ENCODE measurements at places on chromosomes 12 and 14. TPM values are rescaled to one million over a fixed set of nuclear protein-coding genes. Genes with fewer than 3 reads are reported as not detected.

- peak overlapping the region; percentile 0 for H3K27ac ChIP-seq
- no peaks in the 10 kb centered on the region for H3K36me3 ChIP-seq
- H3K4me1 ChIP-seq = peaks cover 10% of the 10 kb centered on the region
- no peak overlapping the region for H3K4me3 ChIP-seq
These were observed 18.8 kb upstream of the P2RX4 start for GRCh38 chr12:121191151-121191550.

DNA sequence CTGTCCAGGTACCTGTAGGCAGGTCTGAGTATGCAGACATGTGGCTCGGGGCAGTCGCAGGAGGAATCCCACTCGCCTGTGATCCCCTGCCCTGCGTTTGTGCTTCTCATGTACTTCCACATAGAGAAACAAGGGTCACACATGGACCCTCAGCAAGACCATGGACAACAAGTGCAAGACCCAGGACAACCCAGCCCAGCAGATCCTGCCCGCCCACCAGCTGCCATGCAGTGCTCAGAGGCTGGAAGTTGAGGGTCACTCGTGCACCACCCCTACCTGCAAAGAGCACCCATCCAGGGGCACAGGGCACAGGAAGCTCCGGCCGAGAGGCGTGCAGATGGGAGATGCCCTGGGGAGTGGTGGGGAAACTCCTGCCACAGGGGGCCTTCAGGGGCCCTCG is 67.5 kb upstream of the C14orf180 start:
- no peaks in the 10 kb centered on the region for H3K36me3 ChIP-seq
- no peaks in the 10 kb centered on the region for H3K4me1 ChIP-seq
- H3K27me3 ChIP-seq = peaks cover 20% of the 10 kb centered on the region

DNA sequence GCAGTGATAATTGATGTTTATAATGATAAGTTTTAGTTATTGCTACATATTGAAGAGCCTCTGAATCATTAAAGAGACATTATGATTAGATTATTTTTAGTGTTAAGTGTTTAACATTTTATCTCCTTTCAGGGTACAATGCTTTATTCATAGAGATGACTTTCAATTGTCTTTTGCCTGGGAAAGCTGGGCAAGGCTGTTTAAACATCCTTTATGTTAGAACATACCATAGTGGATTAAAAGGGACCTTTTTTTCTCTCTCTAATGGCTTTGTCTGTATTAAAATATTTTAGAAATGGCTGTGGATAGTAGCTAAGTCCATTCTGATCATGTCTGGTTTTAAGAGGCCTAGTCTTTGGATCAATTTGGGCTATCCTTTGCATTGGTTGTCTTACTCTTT is 427.5 kb upstream of the MIS18BP1 start:
- H3K4me3 ChIP-seq = no peak overlapping the region
- no peak for DNase-seq
- H3K36me3 ChIP-seq = no peaks in the 10 kb centered on the region

DNA sequence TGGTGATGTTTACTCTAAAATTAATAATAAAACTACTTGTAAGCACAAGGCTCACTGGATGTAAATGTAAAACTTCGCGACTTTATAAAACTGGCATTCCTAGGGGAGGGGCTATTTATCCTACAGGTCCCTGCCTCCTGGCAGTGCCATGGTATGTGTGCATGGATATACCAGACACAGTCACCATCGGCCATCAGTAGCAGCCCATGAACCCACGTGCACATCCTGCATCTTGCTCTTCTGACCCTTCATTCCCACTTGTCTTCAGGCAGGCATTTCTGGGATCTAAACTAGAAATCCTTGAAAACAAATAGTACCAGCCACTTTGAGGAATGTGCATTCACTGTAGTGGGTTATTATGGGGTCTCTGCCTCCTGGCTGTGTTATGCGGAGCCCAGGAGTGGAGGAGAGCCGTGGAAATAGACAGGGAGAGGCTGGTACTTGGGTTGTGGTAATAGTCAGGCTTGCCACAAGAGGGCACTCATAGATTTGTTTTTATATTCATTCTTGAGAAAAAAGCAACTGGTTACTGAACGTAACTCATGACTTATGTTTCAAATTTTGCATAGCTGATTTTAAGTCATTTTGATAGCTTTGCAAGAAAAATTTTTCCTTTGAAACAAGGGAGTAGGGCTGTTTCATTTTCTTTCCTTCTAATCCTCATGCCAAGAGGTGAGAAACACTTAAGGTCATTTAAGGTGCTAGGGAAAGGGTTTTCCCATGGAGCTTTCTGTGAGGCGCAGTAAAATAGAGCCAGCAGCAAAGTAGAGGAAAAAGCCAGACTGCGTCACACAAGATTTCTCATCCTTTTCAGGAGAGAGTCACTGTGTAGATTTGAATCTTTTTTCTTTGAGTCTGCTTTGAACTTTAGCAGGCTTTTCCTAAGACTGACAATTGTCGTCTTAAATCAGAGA is 17.4 kb upstream of the GALNT16 start:
- H3K27ac ChIP-seq = no peak overlapping the region
- no peak overlapping the region for H3K4me3 ChIP-seq
- H3K36me3 ChIP-seq = peaks cover 43% of the 10 kb centered on the region
- peaks cover 8% of the 10 kb centered on the region for H3K4me1 ChIP-seq

DNA sequence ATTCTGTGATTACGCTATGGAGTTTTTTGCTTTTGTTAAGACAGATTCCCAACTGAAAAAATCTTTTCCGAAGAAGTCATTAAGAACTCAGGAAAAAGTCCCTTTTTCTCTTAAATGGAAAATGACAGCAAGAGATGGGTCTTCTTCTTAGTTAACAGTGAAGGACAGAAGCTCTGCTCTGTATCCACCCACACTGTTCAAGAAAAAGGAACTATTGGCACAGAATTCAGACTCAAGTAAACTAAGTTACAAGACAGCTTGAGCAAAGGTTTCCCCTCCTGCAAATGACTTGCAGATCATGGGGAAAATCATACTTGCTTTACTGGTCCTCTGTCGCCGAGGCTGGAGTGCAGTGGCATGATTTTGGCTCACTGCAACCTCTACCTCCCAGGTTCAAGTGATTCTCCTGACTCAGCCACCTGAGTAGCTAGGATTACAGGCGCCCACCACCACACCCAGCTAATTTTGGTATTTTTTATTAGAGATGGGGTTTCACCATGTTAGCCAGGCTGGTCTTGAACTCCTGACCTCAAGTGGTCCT is 137.1 kb upstream of the AEBP2 start:
- H3K36me3 ChIP-seq = peaks cover 4% of the 10 kb centered on the region
- H3K4me1 ChIP-seq = peaks cover 9% of the 10 kb centered on the region
- H3K4me3 ChIP-seq = no peak overlapping the region
- no peak for DNase-seq

DNA sequence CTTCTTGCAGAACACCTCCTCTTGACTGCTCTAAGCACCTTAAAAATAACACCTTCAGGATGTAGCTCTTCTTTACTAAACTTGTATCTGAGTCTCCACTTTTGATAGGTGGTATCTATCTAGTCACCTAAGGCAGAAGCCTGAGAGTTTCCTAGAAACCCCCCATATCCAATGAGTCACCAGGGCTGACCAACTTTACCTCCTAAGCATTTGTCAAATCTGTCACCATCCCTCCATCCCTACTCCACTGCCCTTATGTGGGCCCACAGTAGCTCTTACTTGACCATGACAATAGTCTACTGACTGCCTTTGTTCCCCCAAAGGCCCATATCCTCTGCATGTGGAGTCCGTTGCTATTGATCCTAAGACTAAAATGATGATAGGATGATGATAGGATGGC is 15.9 kb downstream of the AVIL start:
- H3K36me3 ChIP-seq = peaks cover 98% of the 10 kb centered on the region
- H3K27ac ChIP-seq = no peak overlapping the region
- H3K4me3 ChIP-seq = no peak overlapping the region
- DNase-seq = no peak
- H3K27me3 ChIP-seq = no peaks in the 10 kb centered on the region

Gene KLHL33
- 0.47 TPM for total RNA-seq

Gene GPRC5A
- total RNA-seq = 482 TPM

Gene SIVA1
- total RNA-seq = 66.3 TPM

Gene LRRC43
- total RNA-seq = 4.2 TPM

Gene PRH1
- 13.9 TPM for total RNA-seq

Gene SERPINA4
- not detected for total RNA-seq

Data from lower lobe of right lung (tissue), 2 donors.